ENCODE measurements at places on chromosomes 2 and 18. TPM values are rescaled to one million over a fixed set of nuclear protein-coding genes. Genes with fewer than 3 reads are reported as not detected.

The SCN2A gene
- total RNA-seq, result not detected

The CFAP210 gene
- total RNA-seq, result not detected

The TRIM54 gene
- 0.28 TPM for total RNA-seq

The C1D gene
- 24.1 TPM for total RNA-seq

The SP140 gene
- 132 TPM for total RNA-seq

The REG3G gene
- total RNA-seq, result not detected

The UGT1A10 gene
- total RNA-seq, result not detected

The GALNT3 gene
- 13.8 TPM for total RNA-seq

The MC5R gene
- total RNA-seq, result not detected

The PDIA6 gene
- total RNA-seq, result 174 TPM

The GRHL1 gene
- 0.64 TPM for total RNA-seq

The TMEM237 gene
- total RNA-seq, result 21.6 TPM

The GALNT5 gene
- total RNA-seq, result not detected

DNA sequence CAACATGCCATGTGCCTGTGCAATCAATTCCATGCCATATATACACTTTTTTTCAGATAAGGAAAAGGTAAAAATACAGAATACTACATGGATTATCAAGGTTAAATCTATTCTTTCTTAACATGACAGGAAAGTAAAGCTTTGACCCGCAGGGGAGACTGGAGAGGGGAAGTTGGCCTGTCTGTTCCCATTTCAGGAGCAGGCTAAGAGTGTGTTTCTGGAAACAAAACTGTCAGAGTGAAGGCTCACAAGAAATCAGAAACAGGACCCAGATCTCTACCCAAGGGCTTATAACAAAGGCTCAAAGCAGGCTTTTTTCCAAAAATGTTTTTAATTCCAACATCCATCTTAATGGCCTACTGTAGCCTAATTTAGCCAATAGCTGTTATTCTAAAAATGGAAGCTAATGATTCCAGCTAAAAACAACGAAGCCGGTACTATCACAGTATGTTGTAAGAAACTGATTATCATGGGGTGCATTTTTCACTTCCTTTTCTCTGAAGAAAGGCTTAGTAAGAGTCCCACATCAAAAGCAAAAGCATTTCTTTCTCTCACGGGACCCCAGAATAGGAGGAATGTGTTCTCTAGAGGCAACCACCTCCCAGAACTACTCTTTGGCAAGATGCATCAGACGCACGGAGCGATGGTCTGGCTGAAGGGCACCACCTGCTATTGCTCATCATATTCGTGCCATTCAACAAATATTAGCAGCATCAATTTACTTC, 41.4 kb downstream of the FECH start:
- DNase-seq, result no peak

GRCh38 chr2:6441800-6442199, 423.9 kb downstream of the CMPK2 start:
- DNase-seq, result no peak

DNA sequence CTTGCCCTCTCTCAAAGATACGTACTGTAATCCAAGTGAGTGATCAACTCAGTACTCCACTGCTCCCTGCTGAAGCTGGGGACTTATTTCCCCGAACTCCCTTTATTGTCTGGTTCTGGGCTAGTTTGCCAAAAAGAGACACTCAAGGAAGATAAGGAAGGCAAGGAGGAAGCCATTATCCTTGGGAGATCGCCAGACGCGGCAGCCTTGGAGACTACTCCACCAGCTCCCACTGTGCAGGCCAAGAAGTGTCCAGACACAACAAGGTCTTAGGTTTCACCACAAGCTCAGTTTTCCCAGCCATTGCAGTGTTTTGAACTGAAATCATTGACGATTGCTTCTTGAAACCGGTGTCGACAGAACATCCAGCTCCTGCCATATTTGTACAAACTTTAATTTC, 439.6 kb upstream of the UBE2E3 start:
- no peak for DNase-seq

DNA sequence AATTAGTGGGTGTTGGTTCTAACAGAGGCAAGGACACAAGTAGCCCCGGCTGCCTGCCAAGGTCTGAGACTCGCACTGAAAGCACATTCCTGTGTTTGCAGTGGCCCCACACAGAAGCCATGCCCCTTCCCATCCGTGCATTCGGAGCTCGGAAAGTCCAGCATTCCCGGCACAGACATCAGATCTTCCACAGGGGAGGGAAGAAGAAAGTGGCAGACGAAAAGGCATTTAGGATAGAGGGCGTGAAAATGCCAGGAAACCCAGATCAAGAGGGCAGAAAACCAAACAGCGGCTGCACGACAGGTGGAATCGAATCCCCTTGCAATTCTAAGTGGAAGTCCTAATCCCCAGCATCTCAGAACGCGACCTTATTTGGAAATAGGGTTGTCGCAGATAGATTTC, 105.5 kb upstream of the ASB18 start:
- no peak for DNase-seq

DNA sequence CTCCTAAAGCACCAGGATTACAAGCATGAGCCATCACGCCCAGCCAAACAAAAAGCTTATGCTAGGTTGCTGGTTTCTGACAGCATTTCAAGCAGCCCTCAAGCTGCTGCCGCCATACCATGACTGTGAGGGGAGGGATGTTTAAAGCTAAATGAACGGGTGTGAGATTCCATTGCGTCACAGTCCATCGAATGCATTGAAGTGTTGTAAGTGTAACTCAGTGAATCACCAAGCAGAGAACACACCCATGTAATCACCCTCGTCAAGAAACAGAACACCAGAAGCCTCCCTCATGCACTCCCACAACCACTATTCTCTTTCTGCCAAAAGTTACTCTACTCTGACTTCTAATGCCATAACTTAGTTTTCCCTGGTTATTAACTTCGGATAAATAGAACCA, 32.8 kb upstream of the MC5R start:
- DNase-seq, result no peak

- DNase-seq, result no peak
Measured at GRCh38 chr2:135997380-135997779, 12.0 kb upstream of the DARS1 start.

DNA sequence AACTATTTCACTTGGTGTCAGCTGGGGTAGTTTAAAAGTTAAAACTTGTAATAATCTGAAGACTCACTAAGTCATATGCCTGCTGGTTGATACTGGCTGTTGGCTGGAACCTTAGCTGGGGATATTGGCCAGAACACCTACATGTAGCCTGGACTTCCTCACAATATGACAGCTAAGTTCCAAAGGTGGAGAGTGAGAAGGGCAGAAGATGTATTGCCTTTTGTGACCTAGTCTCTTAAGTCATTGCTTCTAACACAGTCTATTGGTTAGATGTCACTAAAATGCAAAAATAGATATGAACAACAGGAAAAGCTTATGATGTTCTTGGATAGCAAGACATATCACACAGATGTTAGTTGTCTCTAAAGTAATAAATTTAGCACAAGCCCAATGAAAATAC, 113.2 kb upstream of the CHAC2 start:
- DNase-seq, result no peak

GRCh38 chr2:204089105-204089504, 152.5 kb downstream of the ICOS start:
- no peak for DNase-seq

- no peak for DNase-seq
Measured at GRCh38 chr2:157032017-157032416, 225.5 kb upstream of the GALNT5 start.

- no peak for DNase-seq
Measured at GRCh38 chr18:10374636-10375293, 79.7 kb upstream of the APCDD1 start.

GRCh38 chr2:25341753-25342371, at the start of gene DNMT3A:
TSS of gene DNMT3A (minus strand) at chr2:25341925. CDS start at chr2:25313984, 27,941 bp downstream.
- DNase-seq, result peak; percentile 70

DNA sequence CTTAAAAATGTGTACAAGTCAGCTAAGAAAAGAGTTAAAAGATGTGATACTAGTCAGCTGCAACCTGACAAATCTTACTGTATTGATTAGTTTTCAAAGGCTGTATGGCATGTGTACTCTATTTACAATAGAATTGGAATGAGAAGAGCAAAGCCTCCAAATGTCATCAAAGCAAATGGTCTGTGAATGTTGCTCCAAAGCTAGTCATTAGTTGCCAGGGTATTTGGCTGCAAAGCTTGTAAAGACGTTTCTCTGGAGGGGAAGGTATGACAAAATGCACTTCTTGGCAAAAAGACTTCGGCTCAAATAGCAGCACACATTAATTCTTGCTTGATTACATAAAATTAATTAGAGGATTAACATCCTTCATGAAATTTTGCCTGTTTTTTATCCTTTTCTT, 59.3 kb downstream of the ETAA1 start:
- no peak for DNase-seq

DNA sequence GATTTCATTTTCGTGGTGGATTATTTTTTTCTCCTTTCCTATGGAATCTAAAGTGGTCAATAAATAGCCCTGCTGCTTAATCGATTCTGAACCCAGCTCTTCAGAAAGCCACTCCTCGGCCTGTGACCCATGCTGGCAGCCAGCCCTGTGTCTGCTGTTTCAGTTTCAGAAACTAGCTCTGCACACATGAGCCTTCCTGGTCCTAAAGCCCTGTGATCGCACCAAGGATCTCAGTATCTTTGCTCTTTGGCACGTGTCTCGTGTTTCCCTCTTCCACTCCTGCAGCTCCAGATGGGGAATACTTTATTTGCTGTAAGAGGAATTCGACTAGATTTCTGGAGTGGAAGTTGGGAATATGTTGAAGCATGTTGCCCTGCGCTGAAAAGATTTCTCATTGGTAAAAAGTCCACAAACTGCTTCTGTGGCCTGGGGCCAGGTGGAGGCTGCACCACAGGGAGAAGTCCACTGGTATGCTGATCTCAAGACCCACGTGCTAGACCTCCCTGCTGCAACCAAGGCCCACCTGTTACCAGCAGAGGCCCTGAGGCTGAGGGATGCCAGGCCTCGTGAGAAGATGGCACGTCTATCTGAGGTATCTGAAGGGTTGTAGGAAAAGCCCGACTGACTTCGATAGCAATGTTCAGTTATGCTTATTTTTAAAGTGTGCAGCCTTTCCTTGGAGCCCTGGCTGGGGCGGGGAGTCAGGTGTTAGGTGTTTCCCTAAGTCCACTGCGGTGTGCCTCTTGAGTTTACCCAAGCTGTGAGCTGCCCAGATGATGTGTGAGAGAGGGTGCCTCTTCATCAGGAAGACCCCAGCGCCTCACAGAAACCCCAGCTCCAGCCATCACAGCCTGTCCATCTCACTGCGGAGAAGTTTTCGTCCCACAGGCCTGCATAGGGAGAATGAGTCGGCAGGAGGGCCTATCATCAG, 33.6 kb upstream of the CELF4 start:
- DNase-seq, result no peak

DNA sequence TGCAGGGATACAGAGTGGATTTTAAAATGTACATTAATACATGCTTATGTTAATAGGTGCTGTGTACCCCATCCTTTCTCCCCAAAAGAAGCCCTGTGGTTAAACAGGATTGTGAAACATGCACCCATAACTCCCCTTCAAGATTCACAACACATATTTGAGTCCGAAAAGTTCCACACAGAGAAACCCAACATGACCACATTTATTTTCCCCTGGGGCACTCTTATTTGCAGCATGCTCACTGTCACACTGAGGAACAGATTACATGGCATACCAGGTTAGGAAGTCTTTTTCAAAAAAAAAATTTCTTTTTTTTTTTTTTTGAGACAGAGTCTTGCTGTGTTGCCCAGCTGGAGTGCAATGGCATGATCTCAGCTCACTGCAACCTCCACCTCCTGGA, 67.7 kb upstream of the COL5A2 start:
- no peak for DNase-seq

GRCh38 chr2:111072220-111072871, 48.4 kb upstream of the BCL2L11 start:
- no peak for DNase-seq

GRCh38 chr2:9702604-9703084, 71.8 kb upstream of the YWHAQ start:
- DNase-seq, result no peak

- DNase-seq, result no peak
Measured at GRCh38 chr2:27622921-27623384, 5.9 kb downstream of the CCDC121 start.

DNA sequence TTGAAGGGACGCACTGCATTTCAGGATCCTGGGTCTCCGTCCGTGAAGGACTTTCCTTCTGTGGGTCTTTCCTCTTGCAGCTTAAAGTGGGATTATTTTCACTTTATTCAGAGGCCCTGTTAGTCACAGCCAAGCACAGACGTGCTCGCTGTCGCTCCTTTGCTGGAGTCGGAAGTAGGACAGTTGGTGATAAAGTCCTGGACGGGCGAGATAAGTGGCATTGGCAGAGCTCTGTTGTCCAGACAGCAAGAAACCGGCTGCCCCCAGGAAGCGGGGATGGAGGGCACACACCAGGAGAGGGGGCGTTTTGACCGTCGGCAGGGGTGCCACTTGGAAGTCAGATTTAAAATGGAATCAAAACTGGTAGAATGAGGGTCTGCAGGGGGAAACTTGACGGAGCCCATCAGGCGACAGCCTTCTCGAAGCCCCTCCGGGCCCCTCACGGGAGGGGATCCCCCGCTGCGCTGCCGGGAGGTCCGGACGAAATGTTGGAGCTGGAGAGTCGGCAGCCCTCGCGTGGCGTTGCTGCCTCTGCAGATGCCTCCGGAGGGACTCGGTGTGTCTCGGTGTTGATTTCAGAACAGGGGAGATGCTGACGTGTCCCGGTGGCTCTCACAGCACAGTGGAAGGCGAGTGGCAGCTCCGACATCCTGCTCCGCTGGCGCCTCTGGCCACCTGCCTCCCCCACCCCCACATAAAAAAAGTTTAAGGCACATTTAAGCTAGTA, 124.2 kb downstream of the NFATC1 start:
- DNase-seq, result peak; percentile 68

DNA sequence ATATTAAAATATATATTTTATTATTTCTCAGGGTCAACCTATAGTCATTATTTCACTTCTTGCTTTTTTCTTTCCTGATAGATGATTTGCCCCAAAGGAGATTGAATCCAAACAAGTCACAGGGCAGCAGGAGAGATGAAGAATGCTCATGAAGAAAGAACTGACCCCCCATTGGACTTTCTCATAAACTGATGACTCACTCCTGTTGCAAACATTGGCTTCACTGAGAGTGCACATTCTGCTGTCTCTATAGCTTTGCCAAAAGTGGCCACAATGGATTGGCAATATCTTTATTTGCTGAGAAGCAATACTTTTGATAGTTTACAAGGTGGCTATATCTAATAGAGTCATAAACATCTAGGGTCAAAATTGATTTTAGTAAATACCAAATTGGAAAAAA, 55.9 kb upstream of the ZNF385B start:
- DNase-seq, result no peak

GRCh38 chr2:208130712-208131110, 1.1 kb upstream of the CRYGC start:
- DNase-seq, result no peak
